ENCODE measurements at places on chromosomes 3 and 15.
A peak's percentile ranks its signal among the peaks of the same experiment; 100 is the strongest.

DNA sequence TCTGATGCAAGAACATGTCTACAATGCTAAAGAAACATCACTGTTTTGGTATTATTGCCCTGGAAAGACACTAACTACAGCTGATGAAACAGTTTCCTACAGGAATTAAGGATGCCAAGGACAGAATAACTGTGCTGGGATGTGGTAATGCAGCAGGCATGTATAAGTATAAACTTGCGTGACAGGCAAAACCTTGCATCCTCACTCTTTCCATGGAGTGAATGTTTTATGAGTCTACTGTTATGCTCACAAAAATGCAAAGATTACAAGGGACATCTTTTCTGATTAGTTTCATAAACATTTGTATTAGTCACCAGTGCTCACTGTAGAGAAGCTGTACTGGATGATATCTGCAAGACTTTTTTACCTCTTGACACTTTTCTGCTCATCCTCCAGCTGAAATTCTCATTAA, 143.6 kb downstream of the NAALADL2 start:
- no peak for DNase-seq

GRCh38 chr15:56893364-56893678, 25.1 kb upstream of the TCF12 start:
- DNase-seq = no peak

DNA sequence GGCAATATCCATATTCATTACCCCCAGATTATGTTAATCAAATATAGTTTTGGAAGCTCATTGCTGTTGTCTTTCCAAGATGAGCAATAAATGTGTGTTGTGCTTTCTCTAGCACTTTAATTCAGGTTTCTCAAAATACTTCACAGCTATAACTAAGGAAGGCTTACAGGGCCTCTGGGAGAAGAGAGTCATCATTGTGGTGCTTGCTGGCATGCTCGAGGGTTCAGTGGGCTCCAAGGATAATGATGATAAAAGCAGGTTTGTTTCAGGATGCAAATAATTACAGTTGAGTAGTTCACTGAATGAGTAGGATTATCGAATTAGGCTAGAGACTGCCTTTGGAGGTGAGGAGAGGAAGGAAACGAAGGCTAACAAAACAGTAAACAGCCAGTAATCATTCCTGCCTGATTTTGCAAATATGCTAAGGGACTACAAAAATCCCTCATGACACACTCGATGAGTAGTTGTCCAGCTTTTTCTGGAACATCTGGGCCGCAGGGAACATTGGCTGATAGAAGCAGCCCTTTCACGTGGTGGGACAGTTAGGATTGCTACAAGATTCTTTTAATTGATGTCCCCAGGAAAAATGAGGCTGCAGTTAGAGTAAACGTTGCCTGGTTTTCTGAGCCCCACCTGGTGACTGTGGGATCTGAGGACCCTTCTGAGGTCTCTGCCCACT, 54.1 kb downstream of the SLC7A14 start:
- DNase-seq = no peak

GRCh38 chr3:59777066-59777465, 727.2 kb upstream of the CFAP20DC start:
- no peak for DNase-seq

DNA sequence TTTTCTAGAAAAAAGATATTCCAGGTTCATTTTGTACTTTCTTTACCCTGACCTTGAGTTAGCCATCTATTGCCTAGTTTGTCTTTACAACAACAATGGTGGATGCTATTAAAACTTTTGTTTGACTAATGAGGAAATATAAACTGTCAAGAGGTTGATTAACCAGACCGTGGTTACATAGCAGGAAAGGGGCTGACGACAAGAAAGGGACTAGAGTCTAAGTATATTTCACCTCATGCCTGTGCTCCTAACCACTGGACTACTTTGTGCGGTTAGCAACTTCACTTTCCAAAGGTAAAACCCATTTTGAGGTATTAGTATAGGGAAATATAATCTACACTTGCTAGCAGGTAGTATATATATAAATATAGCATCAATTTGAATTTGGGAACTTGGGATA, 327.1 kb downstream of the SATB1 start:
- no peak for DNase-seq

- no peak for DNase-seq
Measured at GRCh38 chr3:34851137-34851536, 788.2 kb upstream of the ARPP21 start.

- DNase-seq = no peak
Measured at GRCh38 chr3:64935971-64936370, 248.2 kb upstream of the ADAMTS9 start.

DNA sequence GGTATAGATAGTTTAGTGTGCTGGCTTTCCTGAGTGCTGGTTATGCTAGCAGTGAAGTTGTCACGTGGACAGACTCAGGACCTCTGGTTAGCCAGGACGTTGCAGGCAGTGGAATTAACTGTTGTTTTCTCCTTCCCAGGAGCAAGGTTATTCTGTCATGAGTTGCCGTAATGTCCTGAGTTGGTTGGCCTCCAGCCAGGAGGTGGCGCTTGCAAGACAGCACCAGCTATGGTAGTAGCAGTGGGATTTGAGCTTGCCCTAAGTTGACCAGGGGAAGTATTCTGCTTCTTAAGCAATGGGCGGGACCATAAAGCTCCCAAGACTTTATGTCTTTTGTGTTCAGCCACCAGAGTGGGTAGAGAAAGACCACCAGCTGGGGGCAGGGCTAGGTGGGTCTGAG, 240.7 kb upstream of the DNAJC19 start:
- DNase-seq = no peak

- no peak for DNase-seq
Measured at GRCh38 chr15:99427210-99427609, 138.6 kb upstream of the MEF2A start.

GRCh38 chr3:187841560-187841959, 96.3 kb upstream of the BCL6 start:
- no peak for DNase-seq

GRCh38 chr3:101932326-101933068, 83.2 kb downstream of the NFKBIZ start:
- DNase-seq = no peak

DNA sequence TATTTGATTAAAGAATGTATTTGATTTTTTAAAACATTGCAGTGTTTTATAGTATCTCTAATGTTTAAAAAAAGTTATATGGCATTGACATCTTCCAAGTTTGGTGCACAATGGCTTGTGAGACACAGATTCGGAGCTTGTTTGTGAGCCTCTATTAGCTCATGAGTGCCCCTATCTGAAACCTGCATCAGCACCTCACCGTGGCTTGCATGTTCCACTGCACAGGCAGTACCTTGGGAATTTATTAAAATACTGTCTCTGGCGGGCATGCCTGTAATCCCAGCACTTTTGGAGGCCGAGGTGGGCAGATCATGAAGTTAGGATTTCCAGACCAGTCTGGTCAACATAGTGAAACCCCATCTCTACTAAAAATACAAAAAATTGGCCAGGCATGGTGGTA, 6.8 kb upstream of the RTP2 start:
- DNase-seq = no peak

DNA sequence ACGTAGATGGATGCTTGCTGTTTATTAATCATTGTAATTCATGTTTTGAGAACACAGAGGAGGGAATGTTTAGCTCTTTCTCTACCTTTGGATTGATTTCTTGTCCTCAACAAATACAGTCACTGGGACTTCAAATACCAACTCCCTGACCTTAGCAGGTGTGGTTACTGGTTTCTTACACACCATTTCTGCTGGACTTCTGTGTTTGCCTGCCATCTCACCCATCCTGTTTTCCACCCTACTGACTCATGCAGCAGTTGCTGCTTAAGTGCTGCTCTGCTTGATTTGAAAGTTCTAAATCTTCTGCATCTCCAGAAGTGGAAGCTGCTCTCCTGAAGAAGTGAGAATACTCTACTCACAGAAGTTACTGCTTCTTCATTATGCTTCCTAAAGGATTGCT, 170.3 kb downstream of the ZPLD1 start:
- DNase-seq = no peak

GRCh38 chr15:26759986-26760385, 12.9 kb downstream of the GABRB3 start:
- no peak for DNase-seq

DNA sequence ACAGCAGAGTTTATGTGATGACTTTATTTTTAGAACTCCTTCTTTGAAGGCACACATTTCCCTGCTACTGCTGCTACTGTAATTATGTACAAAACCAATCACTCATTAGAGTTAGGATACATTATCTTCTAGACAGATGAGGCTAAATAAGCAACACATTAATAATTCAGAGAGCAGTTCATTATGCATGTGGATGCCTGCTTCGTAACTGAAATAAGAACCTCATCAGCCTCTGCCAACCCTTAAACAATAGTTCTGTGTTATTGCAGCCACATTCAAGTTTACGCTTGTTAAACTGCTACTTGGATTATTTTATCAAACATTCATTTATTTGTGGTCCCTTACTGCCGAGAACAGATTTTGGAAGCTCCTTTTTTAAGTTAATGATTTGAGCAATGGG, 52.5 kb upstream of the C15orf61 start:
- no peak for DNase-seq

- DNase-seq = no peak
Measured at GRCh38 chr3:78497767-78498166, 1270.0 kb downstream of the ROBO1 start.

- DNase-seq = no peak
Measured at GRCh38 chr3:30551927-30552326, 54.5 kb upstream of the TGFBR2 start.

- DNase-seq = no peak
Measured at GRCh38 chr3:15295506-15295905, 36.9 kb downstream of the SH3BP5 start.

DNA sequence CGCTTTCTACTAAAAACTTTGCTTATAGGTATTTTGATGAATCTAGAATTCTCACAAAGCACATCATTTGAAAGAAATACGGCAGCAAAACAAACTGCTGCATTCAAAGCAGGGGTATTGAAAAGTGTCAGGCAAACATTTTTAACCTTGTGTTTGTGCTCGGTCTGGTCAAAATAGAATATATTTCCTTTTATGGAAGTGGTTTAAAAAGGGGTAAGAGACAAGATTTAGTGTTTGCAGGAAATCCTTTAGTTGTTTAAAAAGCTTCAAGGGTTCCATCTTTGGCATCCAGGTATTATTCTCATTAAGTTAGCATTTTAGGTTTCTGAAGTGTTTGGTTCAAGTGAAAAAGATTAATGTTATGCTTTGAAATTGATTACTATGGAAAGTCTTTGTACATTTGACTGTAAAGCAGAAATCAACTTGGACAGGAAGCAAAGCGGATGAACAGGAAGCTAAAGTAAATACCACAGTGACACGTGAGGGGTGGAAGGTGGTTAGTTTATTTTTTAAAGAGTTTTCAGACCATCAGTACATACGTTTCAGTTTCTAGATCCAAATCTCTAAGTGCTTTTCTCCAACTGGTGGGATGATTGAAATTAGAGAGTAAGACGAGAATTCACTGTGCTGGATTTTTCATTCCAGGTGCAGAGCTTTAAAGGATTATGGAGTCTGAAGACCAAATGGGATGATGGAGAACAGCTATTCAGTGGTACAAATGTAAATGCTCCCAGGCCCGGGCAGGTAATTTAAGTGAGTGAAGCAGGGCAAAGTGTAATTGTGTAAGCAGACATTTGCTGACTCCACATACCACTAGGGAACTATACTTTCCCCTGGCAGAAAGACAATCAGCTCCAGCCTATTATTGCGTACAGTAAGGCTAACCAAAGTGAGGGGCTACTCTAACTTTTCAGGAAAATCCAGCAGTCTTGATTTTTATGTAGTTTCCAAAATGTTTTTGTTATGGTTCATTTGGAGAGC, 341.8 kb upstream of the TBL1XR1 start:
- no peak for DNase-seq

GRCh38 chr3:61980041-61980440, 393.3 kb downstream of the FEZF2 start:
- no peak for DNase-seq

DNA sequence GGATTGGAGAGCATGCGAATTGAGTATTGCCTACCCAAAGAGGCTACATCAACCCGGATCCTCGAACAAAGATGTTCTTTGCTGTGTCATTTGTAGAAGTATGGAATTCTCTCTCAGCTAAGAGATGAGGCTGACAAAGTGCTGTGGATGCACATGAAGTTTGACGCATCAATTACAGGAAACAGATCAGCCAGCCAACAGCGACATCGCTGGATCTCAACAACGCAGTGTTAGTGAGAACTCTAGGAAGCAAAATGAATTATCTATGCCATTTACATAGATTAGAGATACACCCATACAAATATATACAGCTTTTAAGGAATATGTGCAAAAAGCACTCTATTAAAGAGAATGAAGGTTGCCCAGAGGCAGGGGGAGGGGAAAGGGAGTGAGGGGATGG, 160.6 kb upstream of the RGMA start:
- no peak for DNase-seq

GRCh38 chr3:59566481-59566975, 516.7 kb upstream of the CFAP20DC start:
- DNase-seq = no peak

- DNase-seq = no peak
Measured at GRCh38 chr3:182464513-182465145, 328.7 kb upstream of the ATP11B start.

DNA sequence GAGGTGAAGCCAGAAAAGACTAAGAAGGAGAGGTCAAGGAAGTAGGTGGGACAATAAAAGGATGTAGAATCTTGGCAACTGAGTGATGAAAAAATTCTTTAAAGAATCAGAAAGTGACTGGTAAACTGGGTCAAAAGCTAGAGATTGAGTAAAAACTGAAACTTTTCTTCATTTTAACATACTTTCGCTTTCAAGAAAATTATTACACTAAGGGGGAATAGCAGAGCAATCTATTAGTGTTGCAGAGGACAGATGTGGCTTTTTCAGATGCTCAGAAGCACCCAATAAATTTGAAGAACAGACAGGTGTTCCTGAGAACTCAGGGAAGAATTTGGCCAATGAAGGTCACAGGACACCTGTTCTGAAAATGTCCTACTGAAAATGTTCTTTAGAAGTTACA, 805.4 kb upstream of the ALCAM start:
- no peak for DNase-seq

DNA sequence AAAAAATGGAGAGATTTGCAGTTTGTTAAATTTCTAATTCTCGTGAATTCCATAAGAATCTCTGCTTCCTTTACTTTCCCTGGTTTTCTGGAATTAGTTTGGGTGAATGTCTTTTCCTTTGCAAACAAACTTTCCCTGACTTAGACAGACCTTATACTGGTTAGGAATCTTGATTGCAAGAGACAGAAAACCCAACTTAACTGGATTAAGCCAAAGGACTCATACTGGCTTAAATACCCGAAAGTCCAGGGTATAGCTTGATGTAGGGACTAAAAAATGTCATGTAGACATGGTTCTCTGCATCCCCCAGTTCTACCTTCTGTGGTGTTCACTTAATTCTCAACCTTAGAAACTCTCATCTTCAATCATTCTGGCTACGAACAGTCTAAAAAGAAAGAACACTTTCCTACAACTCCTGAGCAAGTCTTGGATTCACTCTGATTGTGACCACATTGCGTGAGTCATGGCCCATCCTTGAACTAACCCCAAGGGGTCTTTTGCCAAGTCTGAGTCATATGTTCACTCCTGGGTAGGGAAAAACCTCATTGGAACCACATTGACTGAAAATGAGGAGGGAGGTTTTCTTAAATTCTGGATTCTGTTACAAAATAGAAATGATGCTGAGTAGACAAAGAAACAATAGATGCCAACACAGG, 136.0 kb upstream of the DAZL start:
- peak; percentile 26 for DNase-seq

Data from femur (tissue), 1 donor.